Activated naive CD4-positive, alpha-beta T cell treated with Interleukin-2 at 50 U/mL for 16 hours (primary cell): ENCODE measurements at places on chromosomes 2 and 18.

DNA sequence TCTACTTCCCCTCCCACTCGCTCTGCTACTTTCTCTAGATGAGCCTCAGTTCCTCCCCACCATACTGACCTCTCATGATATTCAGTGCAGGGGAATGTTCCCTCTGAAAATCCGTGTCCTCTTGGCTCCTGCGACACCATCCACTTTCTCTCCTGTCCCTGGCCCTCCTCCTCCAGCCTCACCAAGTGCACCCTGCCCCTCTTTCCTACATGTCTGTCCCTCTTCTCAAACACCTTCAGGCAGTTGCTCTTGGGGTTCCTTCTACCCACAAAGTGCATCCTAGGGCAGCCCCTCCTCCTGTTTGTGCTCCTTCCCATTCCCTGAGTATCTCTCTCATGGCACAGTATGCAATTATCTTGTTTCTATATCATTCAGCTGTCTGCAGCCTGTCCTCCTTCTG lies 246.4 kb upstream of the RAB6C start:
- DNase-seq: no peak

DNA sequence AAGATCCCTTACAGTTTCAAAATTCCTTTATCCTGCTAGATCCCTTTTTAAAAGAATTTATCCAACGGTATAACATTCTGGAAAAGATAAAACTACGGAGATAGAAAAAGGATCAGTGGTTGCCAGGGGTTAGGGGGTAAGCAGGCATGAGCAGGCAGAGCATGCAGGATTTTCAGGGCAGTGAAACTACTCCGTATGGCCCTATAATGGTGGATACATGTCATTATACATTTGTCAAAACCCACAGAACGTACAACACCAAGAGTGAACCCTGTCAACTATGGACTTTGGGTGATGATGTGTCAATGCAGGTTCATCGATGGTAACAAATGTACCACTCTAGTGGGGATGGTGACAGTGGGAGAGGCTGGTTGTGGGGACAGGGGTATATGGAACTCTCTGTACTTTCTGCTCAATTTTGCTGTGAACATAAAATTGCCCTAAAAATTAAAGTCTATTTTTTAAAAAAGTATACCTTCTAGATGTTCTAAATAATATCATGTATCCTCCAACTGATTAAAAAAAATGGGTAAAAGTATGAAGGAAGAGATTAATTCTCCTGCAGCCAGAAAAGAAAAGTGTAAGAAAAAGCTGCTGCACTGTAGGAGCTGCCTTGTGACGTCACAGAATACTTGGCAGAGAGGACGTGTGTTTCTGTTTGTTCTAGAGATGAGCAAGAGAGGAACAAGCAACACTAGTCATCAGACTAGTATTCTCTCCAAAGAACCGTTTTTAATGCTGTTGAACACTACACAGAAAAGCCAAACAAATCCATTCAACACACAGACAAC lies 23.6 kb downstream of the ANKRD44 start:
- peak; percentile 50 for DNase-seq

- DNase-seq: no peak
These were observed 17.6 kb upstream of the CLIP4 start for GRCh38 chr2:29097569-29097968.

DNA sequence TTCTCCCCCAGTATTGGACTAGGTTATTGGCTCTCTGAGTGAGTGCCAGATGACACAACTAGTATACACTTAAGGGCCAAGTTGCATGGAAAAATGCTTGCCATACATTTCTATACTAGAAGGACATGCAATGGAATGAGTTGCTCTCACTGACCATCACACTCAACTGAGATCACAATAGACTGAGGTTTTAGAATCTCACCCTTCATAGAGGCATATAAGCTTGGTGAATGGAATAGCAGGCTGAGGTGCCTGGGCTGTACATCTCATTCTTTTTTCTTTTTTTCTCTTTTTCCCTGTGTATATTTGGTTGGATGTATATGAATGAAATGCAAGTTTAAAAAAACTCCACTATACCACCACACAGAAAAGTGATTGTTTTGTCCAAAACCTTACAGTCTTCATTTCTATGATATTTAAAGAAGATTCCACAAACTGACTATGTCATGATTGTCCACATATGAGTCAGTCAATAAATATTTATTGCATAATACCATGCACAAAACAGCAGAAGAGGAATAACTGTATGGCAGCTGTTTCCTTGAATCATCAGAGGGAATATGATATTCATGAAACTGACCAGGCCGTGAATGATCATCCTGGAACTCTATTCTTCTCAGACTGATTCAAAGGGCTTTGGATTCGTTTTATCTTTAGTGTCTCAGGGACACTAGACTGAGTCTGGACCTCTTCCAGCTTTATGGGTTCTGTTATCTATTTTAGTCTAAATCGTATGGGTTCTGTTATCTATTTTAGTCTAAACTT lies 122.6 kb upstream of the STK17B start:
- no peak for DNase-seq

- no peak for DNase-seq
These were observed 288.1 kb upstream of the FIGN start for GRCh38 chr2:164023896-164024295.

DNA sequence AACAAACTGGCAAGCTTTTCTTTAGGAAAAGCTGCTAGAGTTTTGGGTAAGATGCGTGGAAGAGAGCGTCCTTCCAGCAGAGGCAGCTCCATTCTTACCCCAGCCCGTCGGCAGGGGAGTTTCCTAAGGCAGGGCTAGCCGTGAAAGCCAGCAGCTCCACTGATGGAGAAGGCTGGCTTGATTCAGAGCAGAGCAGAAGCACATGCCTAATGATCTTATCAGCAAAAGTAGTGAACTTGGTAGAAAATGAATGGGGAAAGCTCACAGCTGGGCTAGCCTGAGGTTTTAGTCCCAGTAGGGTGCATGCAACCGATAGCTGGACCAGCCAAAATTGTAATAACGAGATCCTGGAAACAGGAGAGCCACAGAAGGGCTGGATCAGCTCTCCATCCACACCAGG lies 20.8 kb downstream of the LAMA1 start:
- no peak for DNase-seq

- peak; percentile 6 for DNase-seq
These were observed 52.0 kb upstream of the FAM171B start for GRCh38 chr2:186641807-186642321.

DNA sequence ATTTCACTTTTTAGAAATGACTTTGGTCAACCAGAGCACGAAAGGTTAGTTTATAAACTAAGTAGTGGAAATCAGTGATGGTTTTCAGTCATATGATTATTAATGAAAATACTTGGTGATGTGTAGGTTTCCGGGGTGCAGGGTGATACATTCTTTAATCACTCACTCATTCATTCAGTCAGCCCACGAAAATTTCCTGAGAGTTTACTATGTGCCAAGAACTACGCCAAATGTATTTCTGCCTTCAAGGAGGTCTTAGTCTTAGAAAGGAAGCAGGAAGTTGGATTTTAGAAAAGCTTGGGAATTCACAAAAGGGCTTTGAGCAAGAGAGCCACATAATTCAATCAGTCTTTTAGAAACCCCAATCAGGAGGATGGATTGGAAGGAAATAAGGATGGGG lies 543.6 kb downstream of the PLCL1 start:
- DNase-seq: no peak

DNA sequence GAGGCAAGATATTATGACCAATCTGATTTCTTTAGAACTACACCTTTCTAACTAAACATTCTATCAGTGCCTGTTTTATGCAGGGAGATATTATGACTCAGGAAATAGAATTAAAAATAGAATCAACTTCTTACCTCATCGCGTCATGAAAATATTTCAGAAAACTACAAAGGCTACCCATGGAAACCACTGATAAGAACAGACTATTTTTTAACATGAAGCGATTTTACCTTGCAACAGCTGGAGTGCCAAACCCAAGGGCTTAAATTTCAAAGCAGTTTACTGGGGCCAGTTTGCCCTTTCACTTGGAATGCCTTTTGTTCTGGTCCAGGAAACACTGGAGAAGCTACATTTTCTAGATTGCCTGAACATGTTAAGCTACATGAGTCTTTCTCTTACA lies 304.8 kb upstream of the CCDC68 start:
- DNase-seq: no peak

DNA sequence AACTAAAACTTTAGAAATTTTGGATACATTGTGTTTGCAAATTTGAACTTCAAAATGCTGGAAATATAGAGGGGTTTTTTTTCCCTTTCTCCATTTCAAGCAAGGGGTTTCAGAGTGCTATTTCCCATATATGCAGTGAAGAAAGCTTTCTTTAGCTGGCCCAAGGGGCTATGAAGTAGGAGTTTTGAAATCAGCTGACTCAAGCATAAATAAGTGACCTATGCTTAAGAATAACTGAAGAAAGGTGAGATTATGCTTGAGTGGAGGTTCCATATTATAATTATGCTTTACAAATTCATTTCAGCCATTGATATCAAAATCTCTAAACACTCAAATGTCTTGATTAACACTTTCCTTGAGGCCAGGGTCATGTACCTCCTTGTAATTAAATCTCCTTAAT lies 51.0 kb upstream of the RBBP8 start:
- DNase-seq: no peak

DNA sequence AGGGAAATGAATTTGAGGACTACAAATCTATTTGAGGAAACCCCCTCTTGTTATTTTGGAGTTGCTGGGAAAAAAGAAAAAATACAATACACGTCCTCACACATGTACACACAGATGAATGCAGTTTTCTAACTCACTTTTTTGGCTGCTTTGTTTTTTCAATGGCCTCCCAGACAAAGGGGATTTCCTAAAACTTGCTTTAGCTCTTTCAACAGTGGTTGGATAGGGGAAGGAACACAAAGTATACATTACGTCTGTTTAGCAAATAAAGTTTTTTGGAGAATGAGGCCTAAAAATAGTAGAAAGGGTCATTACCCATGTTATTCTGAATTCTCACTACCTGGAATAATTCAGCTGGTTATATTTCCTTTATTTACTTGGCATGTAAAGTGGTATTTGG lies 125.3 kb upstream of the ITGB6 start:
- DNase-seq: no peak

GRCh38 chr18:79509536-79509930 lies 113.8 kb downstream of the NFATC1 start:
- no peak for DNase-seq

DNA sequence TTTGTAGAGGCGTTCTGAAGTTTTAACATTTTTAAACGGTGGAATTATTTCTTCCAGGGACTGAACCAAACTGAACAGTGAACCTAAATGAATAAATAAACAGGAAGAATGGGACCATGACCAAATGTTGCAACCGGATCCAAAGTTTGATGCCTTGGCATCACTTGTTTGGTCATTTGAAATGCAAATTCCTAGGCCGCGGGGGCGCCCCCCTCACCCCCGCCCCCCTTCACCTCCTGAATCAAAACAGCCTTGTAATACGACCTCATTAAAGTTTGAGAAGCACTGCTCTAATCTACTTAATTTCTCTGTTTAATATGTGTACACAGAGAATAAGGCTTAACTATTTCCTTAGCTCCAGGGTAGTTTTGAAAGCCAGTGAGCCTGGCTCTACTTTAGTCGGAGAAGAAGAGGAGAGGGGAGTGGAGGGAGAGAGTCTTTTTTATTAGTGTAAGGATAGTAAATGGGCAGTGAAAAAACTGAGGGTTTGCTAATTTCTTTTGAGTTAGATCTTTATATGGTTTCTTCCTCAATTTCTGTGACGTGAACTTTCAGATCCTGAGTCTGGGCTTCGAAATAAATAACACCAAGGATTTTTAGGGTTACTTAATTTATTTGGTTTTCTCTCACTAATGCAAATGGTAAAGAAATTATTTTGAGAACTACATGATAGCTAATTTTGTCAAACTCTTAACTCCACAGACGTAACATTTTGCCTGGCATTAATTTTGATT lies 5.7 kb downstream of the C2orf80 start:
- no peak for DNase-seq
